ENCODE measurements at places on chromosomes 1 and 21.
A peak's percentile ranks its signal among the peaks of the same experiment; 100 is the strongest.

GRCh38 chr1:59014827-59015226 is 231.0 kb upstream of the JUN start:
- no peak for DNase-seq

DNA sequence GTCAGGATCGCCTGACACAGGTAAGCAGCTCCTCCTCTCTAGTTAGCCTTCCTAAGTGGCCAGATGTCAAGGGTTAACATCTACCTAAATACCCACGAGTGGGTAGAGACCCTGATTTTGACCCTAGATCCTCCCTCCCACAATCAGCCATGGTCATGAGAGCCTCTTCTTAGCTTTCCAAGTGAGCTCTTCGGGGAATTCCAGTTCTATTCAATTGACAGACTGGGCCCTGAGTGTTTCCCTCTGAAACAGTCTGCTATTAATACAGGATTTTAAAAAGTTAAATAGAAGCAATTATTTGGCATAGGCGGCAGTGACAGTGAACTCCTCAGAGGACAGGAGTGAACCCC is 28.1 kb downstream of the C2CD2 start:
- DNase-seq: no peak

GRCh38 chr1:92679980-92680379 is 104.9 kb downstream of the EVI5 start:
- DNase-seq: no peak

DNA sequence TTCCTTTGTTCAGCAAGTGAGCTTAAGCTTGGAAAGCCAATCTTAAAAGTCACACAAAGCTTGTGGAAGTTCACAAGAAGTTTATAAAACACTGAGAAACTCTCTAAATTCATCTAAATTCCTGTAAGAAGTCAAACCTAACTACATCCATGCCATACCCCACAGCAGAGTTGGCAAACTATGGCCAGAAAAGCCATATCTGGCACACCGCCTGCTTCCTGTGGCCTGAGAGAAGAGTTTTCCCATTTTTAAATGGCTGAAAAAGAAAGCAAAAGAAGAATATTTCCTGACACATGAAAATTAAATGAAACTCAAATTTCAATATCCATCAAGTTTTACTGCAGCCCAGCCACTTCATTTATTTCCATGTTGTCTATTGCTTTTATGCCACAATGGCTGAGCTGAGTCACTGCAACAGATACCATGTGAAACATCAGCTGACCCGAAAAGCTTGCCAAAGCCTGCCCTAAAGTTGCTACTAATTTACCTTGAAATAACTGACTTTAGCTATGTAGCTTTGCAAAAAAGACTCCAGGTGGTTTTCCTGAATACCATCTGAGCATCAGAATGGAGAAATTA is 237.1 kb downstream of the SLC45A1 start:
- no peak for DNase-seq

- DNase-seq: no peak
Measured at GRCh38 chr1:38052750-38053415, 6.3 kb upstream of the POU3F1 start.

GRCh38 chr1:173095632-173096031 is 44.9 kb upstream of the TNFSF18 start:
- no peak for DNase-seq

- DNase-seq: no peak
Measured at GRCh38 chr1:112472142-112472541, 36.6 kb upstream of the WNT2B start.

DNA sequence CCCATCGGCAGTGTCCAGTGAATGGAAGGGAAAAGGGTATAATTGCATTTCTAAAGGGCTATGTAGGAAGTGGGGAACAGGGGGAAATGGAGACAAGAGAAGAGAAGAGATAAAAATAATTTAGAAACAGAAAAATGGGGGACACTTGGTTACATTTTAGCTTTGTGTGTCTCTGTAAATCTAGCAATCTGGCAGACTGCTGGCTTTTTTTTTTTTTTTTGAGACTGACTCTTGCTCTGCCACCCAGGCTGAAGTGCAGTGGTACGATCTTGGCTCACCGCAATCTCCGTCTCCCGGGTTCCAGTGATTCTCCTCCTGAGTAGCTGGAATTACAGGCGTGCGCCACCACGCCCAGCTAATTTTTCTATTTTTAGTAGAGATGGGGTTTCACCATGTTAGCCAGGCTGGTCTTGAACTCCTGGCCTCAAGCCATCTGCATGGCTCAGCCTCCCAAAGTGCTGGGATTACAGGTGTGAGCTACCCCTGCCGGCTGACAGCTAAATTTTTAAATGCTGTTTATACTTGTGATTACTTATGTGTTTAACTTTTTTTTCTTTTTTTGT is 53.4 kb downstream of the AGPAT3 start:
- DNase-seq: no peak

GRCh38 chr1:29698033-29698432 is 461.7 kb downstream of the PTPRU start:
- peak; percentile 58 for DNase-seq

GRCh38 chr1:85898861-85899260 is 190.6 kb upstream of the ZNHIT6 start:
- no peak for DNase-seq

- DNase-seq: no peak
Measured at GRCh38 chr1:176167210-176167609, 39.9 kb downstream of the COP1 start.

DNA sequence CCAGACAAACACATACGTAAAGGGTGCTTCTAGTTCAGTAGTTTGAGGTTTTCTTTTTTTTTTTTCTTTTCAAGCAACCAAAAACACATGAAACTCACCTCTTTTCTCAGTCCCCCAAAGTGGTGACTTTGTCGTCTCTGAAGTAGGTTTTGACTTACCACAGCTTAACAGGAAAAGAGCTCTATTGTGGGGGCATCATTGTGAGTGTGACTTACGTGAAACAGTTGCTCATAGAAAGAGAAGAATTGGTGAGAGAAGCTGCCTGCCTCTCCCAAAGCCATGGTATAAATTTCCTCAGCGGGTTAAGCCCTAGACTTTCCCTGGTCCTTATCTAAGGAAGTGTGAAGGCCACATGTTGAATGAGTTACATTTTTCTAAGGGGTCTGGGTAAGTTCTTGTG is 11.9 kb downstream of the FASLG start:
- DNase-seq: no peak

- DNase-seq: no peak
Measured at GRCh38 chr21:37751268-37751975, 164.8 kb downstream of the KCNJ6 start.

GRCh38 chr1:231626951-231627614 is 493 bp downstream of the DISC1 start:
- DNase-seq: peak; percentile 70

GRCh38 chr1:153232553-153232952 is 15.2 kb downstream of the PRR9 start:
- DNase-seq: no peak

DNA sequence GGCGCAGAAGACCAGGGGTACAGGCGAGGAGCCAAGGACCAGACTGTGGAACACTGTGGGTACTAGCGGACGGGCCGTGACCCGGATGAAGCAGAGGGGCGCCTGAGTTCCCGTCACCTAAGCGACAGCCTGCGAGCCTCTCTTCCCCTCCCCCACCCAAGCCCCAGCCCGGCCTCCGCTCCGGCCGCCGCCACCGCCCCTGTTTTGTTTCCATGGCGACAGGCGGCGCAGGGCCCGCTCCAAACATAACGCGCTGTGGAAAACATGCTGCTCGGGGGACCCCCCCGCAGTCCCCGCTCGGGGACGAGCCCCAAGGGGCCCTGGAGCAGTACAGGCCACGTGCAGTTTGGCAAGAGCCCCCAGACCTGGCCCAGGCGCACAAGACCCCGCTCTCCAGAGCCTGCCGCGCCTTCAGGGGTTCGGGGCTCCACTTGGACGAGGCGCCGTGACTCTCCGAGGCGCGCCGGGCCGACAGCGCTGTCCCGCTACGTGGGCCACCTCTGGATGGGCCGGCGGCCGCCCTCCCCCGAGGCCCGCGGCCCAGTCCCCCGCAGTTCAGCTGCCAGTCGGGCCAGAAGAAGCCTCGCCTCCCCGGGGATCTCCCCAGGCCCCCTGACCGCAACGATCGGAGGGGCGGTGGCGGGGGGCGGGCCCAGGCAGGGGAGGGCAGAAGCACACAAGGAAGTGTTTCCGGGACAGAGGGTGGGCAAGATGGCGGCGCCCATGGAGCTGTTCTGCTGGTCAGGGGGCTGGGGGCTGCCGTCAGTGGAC is at the start of gene MTX1:
MTX1 (plus strand) TSS at position 155 of the 771 bp plus-strand sequence; CDS start at position 265, 110 bp downstream.
- DNase-seq: peak; percentile 96

DNA sequence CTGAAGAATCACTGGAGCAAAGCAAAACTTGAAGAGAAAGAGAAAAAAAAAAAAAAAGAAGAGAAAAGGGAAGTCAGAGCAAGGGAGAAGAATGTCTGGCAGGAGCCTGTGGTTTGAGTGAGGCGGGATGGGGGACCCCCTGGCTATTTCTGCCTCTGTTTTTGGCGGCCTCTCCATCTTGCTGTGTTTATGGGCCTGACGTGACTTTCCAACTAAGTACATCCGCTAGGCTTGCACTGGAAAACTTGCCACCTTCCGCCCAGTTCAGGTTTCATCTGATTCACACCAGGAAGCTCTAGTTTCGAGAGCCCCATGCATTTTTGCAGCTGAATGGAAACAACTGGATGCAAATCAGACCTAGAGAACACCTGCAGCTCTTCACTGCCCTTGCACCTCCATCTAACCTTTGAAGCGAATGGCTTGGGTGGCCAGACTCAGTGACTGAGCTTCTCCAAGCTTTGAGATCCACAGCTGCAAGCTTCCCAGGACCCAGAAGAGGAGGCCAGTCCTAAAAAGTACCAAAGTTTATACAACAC is 28.0 kb downstream of the TBX15 start:
- DNase-seq: no peak

DNA sequence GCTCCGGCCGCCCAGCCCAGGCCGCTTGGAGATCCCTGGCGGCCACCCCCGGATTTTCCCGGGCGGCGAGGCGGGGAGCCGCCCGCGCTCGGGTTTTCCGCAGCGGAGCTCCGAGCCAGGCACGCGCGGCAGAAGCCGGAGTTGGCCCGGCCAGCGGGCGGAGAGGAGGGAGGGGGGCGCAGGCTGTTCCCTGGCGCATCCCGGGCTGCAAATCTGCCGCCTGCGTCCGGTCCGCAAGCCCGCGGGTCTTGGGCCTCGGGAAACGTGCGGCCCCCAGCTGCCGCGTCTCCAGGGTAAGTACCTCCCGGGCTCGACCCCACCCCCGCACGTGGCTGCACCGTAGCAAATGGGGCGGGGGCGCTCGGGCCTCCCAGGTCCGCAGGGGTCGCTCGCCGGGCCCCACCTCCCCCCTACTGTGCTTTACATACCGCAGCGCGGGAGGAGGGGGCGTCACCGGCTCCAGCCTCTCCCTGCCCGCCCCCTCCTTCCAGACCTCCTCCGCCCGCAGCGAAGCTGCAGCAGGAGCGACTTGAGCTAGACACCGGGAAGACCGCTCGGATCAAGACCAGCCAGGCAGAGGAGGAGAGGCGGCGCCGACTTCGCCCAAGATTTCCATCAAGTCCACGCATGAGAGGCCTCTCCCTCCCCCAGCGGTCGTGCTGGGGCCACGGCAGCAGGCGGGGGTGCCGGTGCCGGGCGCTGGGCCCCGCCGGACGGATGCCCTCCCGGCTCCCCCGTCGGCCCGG is 1.6 kb downstream of the TMEM200B start:
- peak; percentile 78 for DNase-seq

All from right forelimb (tissue), 1 donor.